ENCODE measurements at places on chromosomes 5 and 9.

DNA sequence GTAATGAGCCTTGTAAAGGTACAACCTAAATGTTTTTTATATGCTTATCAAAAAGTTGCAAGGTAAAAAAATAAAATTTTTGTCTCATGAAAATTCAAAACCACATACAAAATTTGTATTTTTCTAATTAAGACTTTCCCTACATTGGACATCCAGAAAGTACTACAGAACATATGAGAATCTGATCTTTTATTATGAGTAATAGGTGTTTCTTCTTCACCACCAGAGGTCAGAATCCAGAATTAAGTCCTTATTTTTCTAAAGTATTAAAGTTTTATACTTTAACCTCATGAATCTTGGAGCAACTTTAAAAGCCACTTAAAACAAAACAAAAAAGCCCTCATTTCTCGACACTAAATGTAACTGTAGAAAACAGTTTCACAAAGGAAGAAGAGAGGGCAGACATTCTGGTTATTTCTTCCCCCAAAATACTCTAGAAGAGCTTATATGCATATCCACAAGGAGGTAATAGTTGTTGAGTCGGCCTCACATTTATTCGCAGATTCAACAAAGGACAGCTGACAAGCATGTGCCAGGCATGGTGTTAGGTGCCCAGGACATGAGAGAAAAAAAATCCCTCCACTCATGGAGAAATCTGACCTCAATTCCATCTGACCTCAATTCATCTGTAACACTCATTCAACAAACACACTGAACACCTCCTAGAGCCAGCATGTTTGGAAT lies 69.3 kb downstream of the MLLT3 start:
- DNase-seq: peak; percentile 47

DNA sequence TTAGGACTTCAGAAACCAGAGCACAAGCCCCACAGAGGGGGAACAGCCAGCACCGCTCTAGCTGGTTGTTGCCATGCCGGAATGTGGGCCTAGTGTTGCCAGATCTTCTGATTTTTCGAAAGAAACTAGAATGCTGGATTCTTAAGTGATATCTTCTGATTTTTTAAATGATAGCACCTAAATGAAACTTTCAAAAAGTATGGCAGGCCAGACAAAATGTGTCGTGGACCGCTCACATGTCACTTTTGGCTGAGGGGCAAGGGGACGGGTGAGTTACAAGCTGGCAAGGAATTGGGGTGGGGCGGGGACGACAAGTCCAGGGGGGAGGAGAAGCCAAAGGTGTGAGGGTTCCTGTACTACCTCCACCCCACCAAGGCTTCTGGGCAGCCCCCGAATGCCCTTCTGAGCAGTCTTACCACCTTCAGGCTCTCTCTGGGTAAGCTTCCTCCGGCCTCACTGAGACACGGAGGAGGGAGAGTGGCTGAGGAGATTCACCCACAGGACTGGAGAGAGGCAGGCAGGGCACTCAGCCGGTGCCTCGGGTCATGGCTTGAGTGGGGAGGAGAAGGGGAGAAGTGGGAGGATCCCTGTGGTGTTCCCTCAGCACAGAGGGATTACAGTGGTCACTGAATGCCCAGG lies 10.3 kb downstream of the B4GALT7 start:
- DNase-seq: no peak

GRCh38 chr9:1982074-1982473 lies 33.1 kb upstream of the SMARCA2 start:
- DNase-seq: no peak

DNA sequence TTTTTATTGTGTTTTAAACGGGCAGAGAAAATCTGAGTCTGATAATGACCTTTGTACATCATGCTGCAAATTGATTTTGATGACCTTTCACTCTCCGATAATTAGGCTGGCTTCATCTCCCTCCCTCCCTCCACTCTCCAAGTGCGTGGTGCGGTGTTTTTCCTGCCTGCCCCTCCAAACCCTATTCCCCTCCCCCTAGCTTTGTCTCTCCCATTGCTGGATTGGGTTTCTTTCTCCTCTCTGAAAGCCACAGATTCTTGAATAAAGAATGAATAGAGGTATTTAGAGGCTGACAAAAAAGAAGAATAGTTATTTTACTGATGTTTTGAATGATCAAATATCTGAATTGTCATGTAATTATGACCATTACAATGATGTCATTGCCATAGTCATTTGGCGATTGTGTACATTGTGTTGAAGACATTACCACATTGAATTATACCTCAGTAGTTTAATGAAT lies 571.1 kb upstream of the ZNF608 start:
- DNase-seq: no peak

GRCh38 chr9:27184556-27185351 lies 75.7 kb downstream of the TEK start:
- DNase-seq: no peak

GRCh38 chr5:172602783-172603231 lies 38.3 kb upstream of the NEURL1B start:
- DNase-seq: no peak

- DNase-seq: no peak
Observed at GRCh38 chr9:3277200-3277599, 248.6 kb downstream of the RFX3 start.

DNA sequence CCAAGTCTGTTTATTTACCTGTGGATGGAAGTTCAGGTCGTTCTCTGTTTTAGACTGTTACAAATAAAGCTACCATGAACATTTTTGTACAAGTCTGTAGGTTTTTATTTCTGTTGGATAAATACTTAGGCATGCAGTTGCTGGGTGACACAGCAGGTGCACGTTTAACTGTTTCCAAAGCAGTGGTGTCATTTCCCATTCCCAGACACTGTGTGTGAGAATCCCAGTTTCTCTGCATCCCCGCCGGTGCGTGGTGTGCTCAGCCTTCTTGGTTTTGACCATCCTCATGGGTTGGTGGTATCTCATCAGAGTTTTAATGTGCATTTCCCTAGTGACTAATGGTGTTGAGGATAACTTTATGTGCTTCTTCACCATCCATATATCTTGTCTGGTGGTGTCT lies 27.2 kb downstream of the AHRR start:
- no peak for DNase-seq

- peak; percentile 85 for DNase-seq
Observed at GRCh38 chr9:113516840-113517577, 53.5 kb downstream of the RGS3 start.

DNA sequence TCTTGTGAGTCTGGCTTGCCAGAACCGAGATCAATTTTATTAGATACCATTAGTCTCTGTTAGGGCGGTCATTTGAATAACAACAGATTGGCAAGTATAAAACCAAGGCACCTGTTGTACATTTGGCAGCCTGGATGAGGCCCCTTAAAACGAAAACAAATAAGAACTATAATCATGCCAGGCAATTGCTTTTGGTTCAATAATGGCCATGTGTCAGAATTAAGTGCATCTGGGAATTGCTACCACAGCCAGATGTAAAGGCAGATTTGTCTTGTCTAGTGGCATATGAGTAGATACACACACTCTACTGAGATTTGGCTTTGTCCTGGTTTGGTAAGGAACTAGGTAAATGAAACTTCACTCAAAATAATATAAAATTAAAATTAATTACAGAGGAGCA lies 1046.2 kb upstream of the DMAC1 start:
- no peak for DNase-seq

DNA sequence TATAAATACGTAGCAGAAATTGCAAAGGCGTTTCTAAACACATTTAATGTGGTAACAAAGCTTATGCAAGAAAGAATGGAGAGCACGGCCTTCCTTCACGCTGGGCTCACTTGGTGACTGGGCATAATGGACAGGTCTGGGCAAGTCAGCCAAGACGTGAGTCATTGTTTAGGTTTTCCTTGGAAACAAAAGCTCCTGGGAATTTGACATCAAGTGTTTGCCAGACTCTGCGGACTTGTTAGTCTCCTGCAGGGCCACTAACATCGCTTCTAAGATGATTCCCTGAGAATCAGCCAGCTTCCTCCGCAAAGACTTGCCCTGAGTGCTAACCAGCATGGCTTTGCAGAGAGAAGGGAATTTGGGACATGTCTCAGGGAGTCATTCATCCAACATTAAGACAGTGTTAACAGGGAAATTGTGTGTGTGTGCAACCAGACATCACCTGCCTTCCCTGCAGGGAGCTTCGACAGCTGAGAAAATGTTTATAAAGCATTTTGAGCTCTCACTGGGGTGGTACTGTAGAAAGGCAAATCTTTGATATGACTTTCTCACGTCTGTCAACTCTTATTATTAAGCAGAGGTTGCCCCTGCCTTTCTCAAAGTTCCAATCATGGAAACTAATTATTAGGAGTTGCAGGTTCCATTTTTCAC lies 182.5 kb downstream of the NTRK2 start:
- no peak for DNase-seq

GRCh38 chr9:34385561-34386230 lies 9.0 kb upstream of the MYORG start:
- DNase-seq: no peak

GRCh38 chr5:14209836-14210235 lies 66.7 kb downstream of the TRIO start:
- DNase-seq: no peak

- DNase-seq: peak; percentile 96
Observed at GRCh38 chr9:133144142-133144903, 19.4 kb downstream of the GBGT1 start.

DNA sequence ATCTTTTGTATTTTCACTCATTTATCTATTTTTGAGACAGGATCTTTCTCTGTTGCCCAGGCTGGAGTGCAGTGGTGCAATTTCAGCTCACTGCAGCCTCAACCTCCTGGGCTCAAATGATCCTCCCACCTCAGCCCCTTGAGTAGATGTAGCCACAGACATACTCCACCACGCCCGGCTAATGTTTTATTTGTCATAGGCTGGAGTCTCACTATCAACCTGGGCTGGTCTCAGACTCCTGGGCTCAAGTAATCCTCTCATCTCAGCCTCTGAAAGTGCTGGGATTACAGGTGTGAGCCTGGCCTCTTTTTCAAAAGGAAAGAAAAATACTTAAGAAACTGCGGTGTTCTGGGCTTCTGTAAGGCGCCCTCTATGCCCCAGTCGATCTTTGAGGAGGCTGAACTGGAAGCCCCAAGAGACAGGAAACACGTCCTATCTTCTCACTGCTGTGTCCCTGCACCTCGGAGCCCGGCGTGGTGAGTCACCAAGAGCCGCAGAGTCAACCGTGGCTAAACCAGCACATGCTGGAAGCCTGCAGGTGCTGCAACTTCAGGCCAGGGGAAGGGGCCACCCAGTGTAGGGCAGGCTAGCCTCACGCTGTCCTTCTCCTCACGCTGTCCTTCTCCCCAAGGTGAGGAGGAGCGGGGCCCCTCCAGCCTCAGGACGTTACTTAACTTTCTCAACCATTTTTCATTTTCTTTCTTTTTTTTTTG lies 15.2 kb upstream of the LHX3 start:
- DNase-seq: peak; percentile 54

- DNase-seq: no peak
Observed at GRCh38 chr5:168713051-168713450, 133.9 kb upstream of the PANK3 start.

All from activated CD4-positive, alpha-beta T cell treated with anti-CD3 and anti-CD28 coated beads, Interleukin-2, Interleukin-4, amounts not matched to agents 100 ng/mL and 50 ng/mL, durations not matched to agents 16 hours and 8 hours (primary cell).